ENCODE measurements at places on chromosomes 16 and 17. TPM values are rescaled to one million over a fixed set of nuclear protein-coding genes. Genes with fewer than 3 reads are reported as not detected.
A peak's percentile ranks its signal among the peaks of the same experiment; 100 is the strongest.

The TBC1D3I gene
- total RNA-seq: 0.51 TPM

- peak; percentile 20 for DNase-seq
Observed at GRCh38 chr16:14249291-14250032, 178.3 kb downstream of the MRTFB start.

The KCNAB3 gene
- total RNA-seq: 0.33 TPM

GRCh38 chr16:14070555-14070876 is 603 bp upstream of the MRTFB start:
- no peak for DNase-seq

The TMC8 gene
- not detected for total RNA-seq

The TEX14 gene
- under 0.01 TPM for total RNA-seq

The IRF8 gene
- not detected for total RNA-seq

The FAM117A gene
- total RNA-seq: 3.3 TPM
